Activated naive CD4-positive, alpha-beta T cell treated with Interleukin-2 at 50 U/mL for 16 hours (primary cell): ENCODE measurements at places on chromosomes 3 and 15.

DNA sequence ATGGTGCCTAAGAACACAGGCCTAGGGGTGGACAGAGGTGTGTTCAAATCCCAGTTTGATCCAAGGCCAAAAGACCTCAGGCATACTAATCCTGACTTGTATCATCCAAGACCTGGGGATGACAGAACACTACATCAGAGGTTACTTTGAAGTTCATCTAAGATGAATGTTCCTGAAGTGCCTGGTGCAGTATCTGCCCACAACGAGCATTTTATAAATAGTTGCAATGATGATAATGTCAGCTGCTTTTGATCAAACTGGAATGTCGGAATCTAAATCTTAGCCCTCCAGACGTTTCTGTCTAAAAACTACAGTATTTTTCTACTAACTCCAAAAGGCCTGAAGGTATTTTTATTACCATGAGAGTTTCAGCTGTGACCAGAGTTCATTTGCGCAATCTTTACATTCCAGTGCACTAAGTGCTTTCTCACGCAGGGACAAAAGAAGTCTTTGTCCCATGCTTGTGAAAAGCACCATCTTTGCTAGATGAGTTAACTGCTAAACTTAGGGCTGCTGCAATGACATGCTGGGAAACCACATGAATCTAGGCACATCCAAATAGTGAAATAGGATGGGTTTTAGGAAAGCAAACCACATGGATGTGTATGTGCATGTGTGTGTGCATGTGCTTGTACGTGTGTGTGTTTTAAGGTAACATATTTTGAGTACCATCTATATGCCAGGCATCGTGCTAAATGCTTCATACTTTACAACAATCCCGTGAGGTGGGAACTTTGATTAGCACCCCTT, 18.1 kb downstream of the ANXA2 start:
- no peak for DNase-seq

GRCh38 chr3:36482256-36482655, 102.0 kb downstream of the STAC start:
- DNase-seq, result no peak

DNA sequence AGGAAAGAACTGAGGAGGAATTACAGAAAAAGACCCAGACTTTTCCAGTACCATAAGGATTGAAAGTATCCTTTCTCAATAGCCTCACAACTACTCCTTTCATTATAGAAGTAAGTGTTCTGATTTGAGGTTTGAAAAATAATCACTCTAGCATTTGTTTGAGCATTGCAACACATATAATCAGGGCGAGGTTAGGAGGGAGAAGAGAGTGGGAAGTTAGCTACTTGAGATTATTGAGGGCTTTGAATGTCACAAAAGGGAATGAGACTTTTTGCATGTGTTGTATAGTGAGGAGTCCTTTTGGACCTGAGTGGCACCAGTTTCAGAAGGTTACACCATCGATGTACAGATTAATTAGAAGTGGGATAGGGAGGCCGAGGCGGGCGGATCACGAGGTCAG, 65.2 kb upstream of the TNIK start:
- no peak for DNase-seq

- no peak for DNase-seq
Observed at GRCh38 chr3:56985878-56986277, 74.6 kb upstream of the SPATA12 start.

- peak; percentile 79 for DNase-seq
Observed at GRCh38 chr3:100710261-100710968, 1.1 kb downstream of the TFG start.

GRCh38 chr3:65672871-65673815, 365.6 kb downstream of the MAGI1 start:
- DNase-seq, result no peak

- DNase-seq, result no peak
Observed at GRCh38 chr3:100072326-100073048, 41.8 kb downstream of the FILIP1L start.
